ENCODE measurements at places on chromosomes 11 and 22. TPM values are rescaled to one million over a fixed set of nuclear protein-coding genes. Genes with fewer than 3 reads are reported as not detected.

DNA sequence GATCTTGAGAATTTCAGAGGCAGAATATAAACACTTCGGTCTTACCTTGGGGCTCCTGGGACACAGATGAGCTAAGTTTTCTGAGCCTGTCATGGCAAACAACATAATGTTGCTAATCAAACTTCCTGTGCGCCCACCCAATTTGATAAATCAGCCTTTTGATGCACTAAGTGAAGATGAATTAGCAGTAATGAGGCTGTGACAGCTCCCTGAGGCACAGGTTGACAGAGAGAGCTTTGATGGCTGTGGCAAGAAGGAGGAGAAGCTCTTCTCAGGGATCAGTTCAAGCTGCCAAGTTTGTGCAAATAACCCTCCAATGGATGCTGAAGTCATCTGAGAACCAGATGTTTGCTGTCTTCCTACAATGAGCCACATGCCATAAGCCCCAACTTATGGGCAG lies 34.4 kb downstream of the DRD2 start:
- no peaks in the 10 kb centered on the region for H3K36me3 ChIP-seq
- no peaks in the 10 kb centered on the region for H3K4me1 ChIP-seq
- DNase-seq, result no peak
- H3K4me3 ChIP-seq, result no peak overlapping the region

DNA sequence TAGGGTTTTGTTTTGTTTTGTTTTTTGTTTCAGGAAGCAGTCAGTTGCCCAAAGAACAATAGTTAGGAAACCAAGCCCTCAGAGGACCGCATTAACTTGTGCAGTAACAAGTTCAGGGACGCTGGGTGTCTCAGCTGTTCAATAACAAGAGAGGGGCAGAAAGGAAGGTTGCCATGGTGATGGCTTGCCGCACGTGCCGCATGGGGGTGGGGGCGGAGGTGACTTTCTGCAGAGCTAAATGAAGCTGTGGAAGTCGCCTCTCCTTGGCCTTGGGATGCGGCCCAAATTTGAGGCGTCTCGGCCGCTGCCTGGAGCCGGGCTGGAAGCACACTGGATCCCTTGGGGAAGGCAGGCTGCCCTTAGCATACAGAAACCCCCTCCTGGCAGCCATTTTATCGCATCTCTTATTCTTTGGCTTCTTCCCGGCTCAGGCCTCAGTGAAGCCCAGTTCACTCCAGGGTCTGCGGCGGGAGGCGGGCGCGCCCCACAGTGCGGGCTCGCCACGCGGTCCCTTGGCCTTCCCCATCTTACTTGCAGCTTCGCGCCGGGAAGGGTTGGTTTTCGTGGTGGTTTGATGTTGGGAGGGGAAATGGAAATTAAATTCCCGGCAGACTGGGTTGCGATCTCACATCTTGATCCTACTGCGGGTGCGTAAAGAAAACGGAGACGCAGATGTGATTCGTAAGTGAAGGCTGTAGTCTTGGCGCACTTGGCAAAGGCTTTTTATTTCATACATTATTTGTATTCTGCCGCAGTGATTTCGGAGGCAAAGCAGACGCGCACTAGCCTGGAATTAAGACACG lies 94.3 kb downstream of the SLC17A6 start:
- H3K27ac ChIP-seq, result peak overlapping the region; percentile 65
- H3K4me1 ChIP-seq, result no peaks in the 10 kb centered on the region
- DNase-seq, result peak; percentile 77
- H3K36me3 ChIP-seq, result no peaks in the 10 kb centered on the region
- peak overlapping the region; percentile 60 for H3K4me3 ChIP-seq

- no peak for DNase-seq
- no peaks in the 10 kb centered on the region for H3K27me3 ChIP-seq
- H3K4me3 ChIP-seq, result no peak overlapping the region
- H3K27ac ChIP-seq, result no peak overlapping the region
- H3K4me1 ChIP-seq, result peaks cover 4% of the 10 kb centered on the region
These were observed 10.5 kb downstream of the ENTHD1 start for GRCh38 chr22:39883057-39883456.

- DNase-seq, result no peak
- H3K27ac ChIP-seq, result peak overlapping the region; percentile 37
- no peaks in the 10 kb centered on the region for H3K27me3 ChIP-seq
- peaks cover 27% of the 10 kb centered on the region for H3K4me1 ChIP-seq
These were observed 74.2 kb downstream of the ZBTB16 start for GRCh38 chr11:114133548-114134329.

DNA sequence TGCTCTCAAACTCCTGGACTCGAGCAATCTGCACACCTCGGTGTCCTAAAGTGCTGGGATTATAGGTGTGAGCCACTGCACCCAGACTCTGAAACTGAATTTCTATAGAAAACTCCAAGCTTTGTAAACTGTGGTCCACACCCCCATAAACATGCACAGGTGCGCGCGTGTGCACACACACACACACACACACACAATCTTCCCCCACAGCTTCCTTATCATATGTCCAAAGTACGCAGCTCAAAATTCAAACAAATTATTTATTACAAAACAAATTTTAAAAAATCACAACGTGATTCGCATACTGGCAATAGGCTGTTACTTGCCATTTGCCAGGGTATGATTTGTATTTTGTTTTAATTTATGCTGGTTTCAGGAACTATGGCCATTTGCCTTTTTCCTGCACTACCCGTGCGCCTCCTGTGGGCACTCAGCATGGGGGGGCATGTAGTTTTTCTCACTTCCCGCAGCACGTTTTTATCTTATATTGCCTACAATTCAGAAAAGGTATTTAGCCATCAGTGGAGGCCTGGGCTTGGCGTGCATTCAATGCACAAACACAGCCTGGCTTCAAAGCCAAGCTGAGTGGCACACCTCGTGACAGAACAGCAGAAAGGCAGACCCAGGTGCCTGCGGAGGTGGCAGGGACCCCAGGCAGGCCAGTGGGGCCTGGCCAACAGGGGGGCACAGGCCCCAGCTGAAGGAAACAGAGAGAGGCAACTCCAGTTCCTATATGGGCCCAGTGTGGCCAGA lies 10.8 kb upstream of the SNX32 start:
- no peaks in the 10 kb centered on the region for H3K4me1 ChIP-seq
- no peak overlapping the region for H3K4me3 ChIP-seq
- no peak overlapping the region for H3K27ac ChIP-seq
- H3K27me3 ChIP-seq, result no peaks in the 10 kb centered on the region
- DNase-seq, result no peak

GRCh38 chr11:69899957-69900821 lies 81.0 kb upstream of the FGF3 start:
- no peaks in the 10 kb centered on the region for H3K4me1 ChIP-seq
- H3K36me3 ChIP-seq, result no peaks in the 10 kb centered on the region
- no peak for DNase-seq
- no peaks in the 10 kb centered on the region for H3K27me3 ChIP-seq
- no peak overlapping the region for H3K27ac ChIP-seq

DNA sequence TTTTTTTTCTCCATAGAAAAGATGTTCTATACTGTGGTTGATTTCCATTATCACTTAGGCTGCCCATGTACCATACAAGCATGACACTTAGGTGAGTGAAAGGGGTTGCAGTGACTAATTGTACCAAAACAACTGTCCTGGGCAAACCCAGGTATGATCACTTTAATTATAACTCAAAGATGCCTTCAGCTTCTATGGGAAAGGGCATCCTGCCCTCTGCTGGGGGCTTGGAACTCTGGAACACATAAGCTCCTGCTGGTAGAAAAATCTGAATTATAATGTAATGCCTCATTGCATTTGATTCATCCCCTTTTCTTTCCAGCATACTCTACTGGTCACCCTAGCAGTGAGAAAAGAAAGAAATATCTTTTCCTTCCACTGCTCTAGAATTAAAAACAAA lies 206.3 kb downstream of the DDX10 start:
- peaks cover 10% of the 10 kb centered on the region for H3K4me1 ChIP-seq
- no peak overlapping the region for H3K4me3 ChIP-seq
- peak; percentile 61 for DNase-seq
- no peak overlapping the region for H3K27ac ChIP-seq

DNA sequence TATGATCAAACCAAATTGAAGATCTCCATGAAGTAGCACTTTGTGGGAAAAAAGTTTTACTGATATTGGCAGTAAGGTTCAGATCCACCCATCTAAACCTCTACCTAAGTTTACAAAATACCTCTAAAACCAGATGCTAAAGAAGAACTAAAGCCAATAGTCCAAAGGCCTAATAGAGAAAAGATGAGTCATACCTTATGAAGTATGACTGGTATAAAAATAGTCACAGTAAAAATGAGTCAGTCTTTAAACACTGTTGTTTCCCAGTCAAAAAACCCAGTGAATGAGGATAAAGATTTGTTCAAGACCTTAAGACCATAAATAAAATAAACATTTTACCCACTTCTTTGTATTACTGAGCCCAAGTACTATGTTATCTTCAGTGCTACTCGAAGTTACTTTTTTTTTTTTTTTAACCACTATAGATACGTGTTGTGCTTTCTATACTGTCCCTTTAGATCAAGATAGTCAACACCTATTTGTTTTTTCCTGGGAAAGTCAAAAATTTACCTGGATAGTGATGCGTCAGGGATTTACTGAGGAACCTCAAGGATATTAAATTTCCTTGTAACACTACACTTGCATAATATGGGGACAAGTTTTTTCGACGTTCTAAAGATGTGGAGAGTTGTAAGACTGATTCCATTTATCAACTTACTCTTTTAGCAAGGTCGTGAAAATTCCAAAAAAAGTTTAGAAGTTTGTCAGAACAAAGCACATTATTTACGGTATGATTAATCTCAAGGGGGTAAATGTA lies 87.3 kb downstream of the CCDC73 start:
- no peaks in the 10 kb centered on the region for H3K4me1 ChIP-seq
- no peak for DNase-seq

- H3K27ac ChIP-seq, result peak overlapping the region; percentile 10
- H3K4me3 ChIP-seq, result no peak overlapping the region
- no peak for DNase-seq
- H3K27me3 ChIP-seq, result no peaks in the 10 kb centered on the region
- H3K4me1 ChIP-seq, result no peaks in the 10 kb centered on the region
These were observed 4.8 kb downstream of the SELENOM start for GRCh38 chr22:31102441-31103081.

Gene FOLR2
- total RNA-seq, result 1.3 TPM

Gene CARNS1
- total RNA-seq, result 0.74 TPM

Gene HTR3A
- 0.81 TPM for total RNA-seq

Gene OTOG
- 2.2 TPM for total RNA-seq

Gene CNTN5
- total RNA-seq, result 0.99 TPM
